ENCODE measurements at places on chromosomes 12 and 14.

DNA sequence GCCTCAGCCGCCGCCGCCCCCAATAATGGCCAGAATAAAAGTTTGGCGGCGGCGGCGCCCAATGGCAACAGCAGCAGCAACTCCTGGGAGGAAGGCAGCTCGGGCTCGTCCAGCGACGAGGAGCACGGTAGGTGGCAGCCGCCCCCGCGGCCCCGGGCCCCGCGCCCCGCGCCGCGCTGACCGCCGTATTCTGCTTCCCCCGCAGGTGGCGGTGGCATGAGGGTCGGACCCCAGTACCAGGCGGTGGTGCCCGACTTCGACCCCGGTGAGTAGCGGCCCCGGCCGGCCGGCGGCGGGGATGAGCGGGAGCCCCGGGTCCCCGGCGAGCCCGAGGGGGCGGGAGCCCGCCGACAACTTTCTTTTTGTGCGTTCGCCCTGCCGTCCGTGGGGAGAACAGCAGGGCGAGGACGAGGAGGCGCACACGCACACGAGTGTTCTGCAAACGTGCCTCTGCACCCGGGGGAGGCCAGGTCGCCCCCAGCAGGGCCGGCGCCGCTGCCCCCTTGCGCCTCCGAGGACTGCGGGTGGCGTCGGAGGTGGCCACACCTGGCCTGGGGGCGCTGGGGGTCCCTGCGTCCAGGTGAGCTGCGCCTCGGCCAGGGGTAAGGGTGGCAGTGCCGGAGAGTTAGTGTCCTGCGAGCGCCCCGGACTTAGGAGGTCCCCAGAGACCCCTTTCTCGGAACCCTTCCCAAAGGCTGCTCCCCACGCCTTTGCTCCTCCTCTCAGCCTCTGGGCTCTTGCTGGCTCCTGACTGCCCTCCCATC is 794 bp downstream of the RCOR1 start:
- DNase-seq = peak; percentile 9

DNA sequence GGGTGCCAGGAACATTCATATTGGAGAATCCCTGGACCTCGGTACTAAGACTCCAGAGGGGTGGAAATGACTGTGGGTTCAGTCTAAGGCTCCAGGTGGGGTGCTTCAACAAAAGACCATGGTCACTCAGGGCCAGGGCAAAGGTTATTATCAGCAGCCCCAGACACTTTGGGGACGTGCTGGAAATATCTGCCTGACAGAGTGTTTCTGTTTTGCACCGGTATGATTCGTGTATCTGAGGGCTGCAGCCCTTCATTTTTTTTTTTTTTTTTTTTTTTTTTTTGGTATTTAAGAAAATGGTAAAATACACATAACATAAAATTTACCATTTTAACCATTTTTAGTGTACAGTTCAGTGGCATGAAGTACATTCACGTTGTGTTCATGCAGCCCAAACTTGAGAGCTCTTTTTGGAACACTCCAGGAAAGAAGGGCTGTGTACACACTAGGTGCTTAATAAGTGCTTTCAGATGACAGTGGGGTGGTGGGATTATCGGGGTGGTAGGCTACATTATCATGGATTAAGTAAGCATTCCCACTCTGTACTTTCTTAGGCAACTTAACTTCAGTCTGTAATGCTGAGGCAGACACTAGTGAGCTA is 120.3 kb downstream of the CHST11 start:
- DNase-seq = no peak

DNA sequence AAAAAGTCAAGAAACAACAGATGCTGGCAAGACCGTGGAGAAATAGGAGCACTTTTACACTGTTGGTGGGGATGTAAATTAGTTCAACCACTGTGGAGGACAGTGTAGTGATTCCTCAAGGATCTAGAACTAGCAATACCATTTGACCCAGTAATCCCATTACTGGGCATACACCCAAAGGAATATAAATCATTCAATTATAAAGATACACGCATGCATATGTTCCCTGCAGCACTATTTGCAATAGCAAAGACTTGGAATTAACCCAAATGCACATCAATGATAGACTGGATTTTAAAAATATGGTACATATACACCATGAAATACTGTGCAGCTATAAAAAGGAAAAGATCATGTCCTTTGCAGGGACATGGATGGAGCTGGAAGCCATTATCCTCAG is 18.0 kb upstream of the CATSPERB start:
- no peak for DNase-seq

GRCh38 chr12:95673576-95673975 is 117.0 kb downstream of the NTN4 start:
- no peak for DNase-seq

DNA sequence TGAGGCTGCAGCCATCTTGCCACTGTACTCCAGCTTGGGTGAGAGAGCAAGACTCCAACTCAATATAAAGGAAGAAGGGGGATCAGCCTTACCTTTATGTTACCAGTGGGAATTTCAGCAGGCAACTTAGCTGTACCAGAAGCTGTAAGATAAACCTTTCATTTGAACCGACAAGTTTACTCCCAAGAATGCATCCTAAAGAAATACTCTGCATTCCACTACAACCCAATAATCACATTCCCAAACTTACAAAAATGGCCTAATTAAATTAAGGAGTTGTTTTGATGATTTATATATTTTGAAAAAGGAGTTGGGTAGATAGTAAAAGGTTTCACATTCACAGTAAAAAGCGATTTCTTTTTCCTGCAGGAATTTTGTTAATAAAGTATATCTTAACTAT is 241.4 kb downstream of the TTC8 start:
- DNase-seq = no peak

- peak; percentile 45 for DNase-seq
Measured at GRCh38 chr12:132506328-132507160, 16.6 kb downstream of the FBRSL1 start.

DNA sequence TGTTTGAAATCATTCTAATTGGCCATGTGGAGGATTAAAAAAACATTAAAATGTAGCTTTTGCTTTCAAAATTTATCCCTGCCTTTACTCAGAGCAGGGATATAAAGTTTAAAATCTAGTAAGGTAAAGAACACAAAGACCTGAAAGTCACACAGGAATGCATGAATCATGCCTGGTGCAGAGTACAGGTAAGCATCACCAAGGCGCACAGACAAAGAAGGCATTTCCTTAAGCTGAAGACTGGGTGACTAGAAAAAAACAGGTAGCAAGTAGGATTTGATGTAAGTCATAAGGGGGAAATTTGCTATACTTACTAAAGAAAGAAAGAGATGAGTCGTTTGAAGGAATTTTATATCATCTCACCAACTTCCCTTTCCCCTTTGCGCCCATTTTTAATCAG is 405.6 kb downstream of the GXYLT1 start:
- DNase-seq = no peak

DNA sequence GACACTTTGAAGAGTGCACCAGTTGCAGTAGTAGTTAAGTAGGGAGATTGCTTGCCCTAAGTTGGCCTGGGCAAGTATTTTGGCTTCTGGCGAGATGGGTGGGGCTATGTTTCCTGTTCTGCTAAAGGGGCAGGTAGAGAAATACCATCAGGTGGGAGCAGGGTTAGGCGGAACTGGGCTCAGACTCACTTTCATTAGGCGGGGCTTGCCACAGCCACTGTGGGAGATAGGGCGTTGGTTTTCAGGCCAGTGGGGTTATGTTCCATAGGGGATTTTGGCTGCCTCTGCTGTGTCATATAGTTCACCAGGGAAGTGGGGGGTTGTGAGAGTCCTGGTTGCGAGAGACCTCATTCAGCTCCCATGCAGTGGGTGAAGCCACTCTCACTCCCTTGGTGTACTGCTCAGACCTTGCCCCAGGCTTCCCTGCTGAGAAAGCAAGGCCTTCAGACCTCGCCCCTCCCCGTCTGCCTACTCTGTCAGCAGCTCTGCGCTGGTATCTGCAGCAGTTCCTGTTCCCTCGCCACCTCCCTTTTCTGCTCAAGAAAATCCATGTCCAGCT is 43.3 kb downstream of the AEBP2 start:
- peak; percentile 14 for DNase-seq

- peak; percentile 86 for DNase-seq
Measured at GRCh38 chr12:103965590-103966504, at the start of gene TDG. Gene TDG, plus strand, starts transcription at chr12:103965872. Its CDS starts 166 bp downstream, at chr12:103966038.

- no peak for DNase-seq
Measured at GRCh38 chr12:130714091-130714590, 2.0 kb downstream of the RIMBP2 start.

- no peak for DNase-seq
Measured at GRCh38 chr12:109820816-109821381, 12.3 kb downstream of the TRPV4 start.

DNA sequence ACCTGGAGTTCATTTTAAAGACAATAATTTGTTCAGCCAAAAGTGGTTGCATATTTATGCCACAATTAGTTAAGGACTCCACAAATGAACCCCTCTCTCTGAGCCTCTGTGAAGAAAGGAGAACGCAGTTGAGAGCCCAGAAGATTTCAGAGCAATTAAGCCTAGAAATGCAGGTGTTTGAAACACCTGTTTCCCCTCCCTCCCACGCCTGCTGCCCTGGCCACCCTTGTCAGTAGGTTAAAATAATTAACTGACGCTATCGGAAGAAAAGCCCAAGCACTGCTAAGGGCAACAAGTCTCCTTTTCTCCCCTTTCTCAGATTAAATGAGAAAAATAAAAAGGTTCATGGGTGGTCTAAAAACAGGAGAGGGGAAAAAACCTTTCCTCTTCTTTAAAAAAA is 99.2 kb downstream of the PPM1A start:
- DNase-seq = no peak

DNA sequence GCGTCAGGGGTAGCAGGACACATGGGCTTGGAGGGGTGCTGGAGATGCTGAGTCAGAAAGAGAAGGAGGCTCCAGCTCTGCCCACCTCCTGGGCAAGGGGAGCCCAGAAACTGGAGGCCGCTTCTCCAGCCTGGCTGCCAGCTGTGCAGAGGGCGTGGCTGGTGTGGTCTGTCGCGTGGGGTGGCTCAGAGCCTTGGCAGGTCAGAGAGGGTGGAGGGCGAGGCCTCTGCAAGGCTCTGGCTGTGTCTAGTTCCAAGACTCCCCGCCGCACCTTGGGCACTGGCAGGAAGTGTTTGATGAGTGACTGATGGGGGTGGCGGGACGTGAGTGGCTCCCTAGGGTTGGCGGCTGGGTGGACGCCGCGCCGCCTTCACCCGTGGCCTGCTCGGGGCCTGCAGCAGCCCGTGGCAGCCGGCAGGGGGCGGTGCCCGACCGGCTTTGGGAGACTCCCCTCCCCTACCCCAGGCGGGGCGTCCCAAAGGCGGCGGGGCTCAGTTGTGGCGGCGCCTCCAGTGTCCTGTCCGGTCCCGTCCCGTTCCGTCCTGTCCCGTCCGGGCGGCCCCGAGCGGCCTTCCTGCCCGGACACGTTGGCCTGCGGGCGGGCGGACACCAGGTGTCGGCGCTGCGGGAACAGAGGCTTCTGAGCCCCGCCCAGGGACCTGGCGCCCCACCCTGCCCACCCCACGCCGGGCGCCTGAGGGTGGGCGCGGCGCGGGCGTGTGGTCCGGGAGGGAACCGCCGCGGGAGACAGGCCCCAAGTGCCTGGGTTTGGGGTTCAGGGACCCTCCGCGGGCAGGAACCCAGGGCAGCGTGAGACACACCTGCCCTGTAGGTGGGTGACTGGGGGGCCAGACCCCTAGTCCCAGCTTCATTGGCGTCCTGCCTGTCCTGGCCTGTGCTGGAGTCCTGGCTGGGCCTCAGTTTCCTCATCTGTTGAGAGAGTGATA is 39.7 kb downstream of the KRT80 start:
- DNase-seq = peak; percentile 42

DNA sequence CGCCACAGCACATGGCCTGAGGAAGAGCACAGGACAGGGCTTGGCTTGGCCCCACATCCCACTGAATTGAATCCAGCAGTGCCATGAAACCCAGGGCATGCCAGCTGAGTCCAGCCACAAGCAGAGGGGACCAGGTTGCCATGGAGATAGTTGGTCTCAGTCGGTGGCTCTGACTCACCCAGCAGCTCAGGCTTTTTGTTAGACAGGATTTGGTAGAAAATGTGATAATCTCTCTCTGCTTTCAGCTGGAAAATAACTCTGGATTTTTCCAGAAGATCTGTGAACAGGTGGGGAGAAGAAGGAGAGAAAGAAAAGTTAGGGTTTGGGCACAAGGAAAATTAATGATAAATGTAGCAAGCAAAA is 4.8 kb downstream of the MYH7 start:
- no peak for DNase-seq

DNA sequence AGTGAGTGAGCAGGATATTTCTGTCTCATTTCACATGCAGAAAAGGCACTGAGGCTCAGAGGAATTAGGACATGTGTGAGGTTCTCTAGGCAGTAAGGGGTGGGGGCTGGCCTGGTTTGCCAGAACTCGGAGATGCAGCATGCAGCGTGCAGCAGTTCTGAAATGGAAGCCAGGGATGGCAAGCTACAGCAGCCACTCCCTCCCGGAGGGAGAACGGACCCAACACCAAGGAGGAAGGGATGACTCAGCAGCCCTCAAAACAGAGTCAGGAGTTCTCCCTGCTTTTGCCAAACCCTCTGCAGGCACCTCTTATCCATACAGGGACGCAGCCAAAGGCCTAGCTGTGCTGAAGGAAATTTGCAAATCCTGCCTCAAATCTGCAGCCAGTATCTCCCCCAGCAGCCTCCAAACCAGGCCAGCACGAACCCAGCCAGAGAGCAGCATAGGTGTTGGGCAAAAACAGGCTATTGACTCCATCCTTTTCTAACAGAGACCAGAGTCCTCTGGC is 10.3 kb upstream of the SERPINA3 start:
- DNase-seq = no peak

- DNase-seq = no peak
Measured at GRCh38 chr12:85280165-85280983, at the start of gene ALX1. Gene ALX1, plus strand, starts transcription at chr12:85280220. Its CDS starts 42 bp downstream, at chr12:85280262.

DNA sequence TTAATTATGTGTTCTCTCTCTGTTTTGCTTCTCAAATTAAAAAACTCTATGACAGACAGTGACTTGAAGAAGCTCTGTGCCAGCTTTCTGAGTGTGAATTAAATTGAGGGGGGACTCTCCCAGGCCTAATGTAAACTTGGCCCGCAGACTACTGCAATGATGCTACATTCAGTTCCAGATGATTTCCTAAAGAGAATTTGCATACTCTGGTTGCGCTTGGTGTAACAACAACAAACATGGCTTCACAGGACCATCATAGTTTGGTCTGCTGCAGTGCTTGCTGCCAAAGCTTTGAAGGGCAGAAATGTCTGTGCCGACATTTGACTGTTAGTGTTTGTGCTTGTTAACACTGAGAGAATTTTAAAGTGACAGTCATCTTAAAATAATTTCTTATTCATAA is 25.0 kb downstream of the CFAP54 start:
- no peak for DNase-seq

DNA sequence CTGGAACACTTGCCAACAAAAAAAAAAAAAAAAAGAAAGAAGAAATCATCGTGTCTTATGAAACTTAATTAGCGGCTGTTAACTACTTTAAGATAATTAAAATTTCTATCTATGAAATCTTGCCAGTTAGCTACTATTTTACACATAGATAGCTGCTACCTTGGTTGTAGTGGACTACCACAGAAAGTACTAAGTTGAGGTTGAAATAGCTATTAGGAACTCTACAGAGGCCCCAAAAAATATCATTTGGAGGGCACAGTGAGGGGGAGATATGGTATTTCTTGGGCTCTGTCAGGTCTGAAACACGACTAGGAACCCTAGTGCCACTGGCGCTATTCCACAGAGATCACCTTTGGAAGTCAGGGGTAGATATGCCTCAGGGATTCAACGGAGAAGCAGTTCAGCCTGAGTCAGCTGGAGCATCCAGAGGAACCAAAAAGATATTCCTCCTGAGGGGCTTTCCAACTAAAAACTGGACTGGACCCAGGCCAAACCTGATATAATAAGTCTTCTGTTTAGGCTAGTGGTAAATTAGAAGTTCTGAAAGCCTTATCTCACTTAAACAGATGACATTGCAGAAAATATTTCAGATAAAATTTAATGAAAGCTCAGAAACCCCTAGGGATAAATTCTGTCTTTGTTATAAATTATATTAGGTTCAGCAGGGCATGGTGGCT is 126.1 kb downstream of the EPS8 start:
- DNase-seq = no peak

GRCh38 chr12:94271351-94271750 is 123.0 kb downstream of the PLXNC1 start:
- DNase-seq = no peak

All from activated CD8-positive, alpha-beta memory T cell treated with anti-CD3 and anti-CD28 coated beads for 48 hours (primary cell).